ELR (cell line): ENCODE measurements at places on chromosomes 11 and 22.

- DNase-seq = peak; percentile 46
Observed at GRCh38 chr11:83827520-83827919, 541.4 kb upstream of the CCDC90B start.

- no peak for DNase-seq
Observed at GRCh38 chr22:50456466-50457234, 18.2 kb downstream of the SBF1 start.

DNA sequence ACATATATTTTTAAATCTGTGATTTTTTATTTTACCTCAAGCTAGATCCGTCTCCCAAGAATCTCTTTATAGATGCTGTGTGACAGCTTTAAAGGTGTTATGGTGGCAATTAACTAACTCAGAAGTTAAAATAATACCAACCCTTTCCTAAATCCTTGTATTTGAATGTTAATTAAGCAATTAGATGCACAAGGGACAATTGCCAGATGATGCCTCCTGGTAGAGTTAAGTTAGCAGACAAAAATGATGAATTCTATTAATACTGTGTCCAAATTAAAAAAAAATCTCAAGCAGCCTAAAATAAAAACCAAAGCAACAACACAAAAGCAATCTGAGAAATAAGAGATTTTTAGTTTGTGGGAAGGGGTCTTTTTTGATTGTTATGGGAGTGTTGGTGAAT lies 78.9 kb downstream of the FANCF start:
- DNase-seq = no peak

- DNase-seq = no peak
Observed at GRCh38 chr11:1761110-1761856, 2.4 kb downstream of the CTSD start.

DNA sequence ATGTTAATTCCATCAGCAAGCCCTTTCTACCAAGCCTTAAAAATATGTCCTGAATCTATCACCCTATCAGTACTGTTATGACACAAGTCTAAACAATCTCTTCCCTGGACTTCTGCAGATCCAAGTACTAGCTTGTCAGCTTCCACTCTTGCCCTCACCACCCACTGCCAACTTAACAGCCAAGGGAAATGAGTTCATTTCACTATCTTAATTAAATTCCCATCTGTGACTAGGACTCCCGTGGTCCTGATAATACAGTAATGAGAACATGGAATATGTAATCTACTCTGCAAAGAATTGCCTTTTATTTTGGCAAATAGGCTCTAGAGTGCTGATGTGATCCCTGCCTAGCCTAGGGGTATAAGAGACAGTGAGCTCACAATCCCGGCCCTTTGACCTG lies 10.1 kb downstream of the UBQLN3 start:
- DNase-seq = no peak

- no peak for DNase-seq
Observed at GRCh38 chr11:106461839-106462545, 384.5 kb downstream of the AASDHPPT start.

DNA sequence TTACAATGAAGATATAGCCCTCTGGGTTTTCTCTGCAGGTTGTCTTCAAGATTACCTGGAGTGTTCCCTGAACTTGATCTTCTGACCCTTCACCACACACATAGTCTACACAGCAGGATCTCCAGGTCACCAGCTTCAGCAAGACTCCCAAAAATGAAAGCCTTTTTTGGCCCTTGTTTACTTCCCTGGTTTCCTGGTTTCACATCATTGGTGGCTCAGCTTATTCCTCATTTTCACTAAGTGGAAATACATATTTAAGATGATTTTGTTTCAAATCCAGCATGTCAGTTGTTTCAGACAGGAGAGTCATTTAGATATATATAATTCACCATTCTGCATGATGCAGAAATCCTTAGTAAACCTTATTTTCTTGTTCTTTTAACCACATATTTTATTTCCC lies 41.6 kb upstream of the MPEG1 start:
- DNase-seq = no peak

DNA sequence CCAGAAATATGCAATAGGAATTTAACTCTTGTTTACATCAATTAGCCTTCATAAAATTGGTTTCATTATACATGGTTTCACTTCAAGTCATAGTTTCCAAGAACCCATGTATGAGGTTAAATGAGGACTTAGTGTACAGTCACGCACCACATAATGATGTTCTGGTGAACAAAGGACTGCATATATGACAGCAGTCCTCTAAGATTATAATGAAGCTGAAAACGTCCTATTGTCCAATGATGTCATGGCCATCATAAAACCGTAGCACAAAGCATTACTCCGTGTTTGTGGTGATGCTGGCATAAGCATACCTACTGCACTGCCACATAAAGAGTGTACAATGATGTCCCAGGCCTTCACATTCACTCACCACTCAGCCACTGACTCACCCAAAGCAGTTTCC lies 31.1 kb downstream of the SMCO4 start:
- no peak for DNase-seq

DNA sequence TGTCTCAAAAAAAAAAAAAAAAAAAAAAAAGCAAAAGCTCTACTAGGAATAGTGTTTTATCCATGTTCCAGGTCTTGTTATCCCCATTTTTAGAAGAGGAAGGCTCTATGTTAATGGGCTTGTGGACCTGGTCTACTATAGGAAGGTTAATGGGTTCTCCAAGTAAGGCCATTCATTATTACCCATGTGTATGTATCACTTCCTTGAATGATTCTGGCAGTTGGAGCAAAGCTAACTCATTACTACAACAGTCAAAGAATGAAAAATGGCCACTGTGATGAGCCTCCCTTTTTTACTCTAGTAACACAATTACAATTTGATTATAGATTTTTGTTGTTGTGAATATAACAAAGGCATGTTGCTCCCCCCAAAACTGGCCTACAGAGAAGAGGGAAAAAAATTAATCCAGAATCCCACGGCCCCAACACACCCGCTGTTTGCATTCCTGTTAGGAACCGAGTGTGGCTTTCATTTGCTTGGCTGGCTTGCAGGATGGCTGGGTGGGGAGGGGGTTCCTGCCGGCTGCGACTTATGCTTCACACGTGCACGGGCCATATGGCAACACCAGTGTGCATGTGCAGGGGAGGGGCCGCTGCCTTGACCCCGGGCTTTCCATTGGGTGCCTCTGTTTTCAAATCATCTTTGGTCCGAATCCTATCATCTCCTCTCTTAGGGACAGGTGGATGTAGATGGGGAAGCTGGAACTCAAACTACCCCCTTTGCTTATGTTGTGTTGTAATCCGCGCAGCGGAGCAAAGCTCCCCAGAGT lies 148.8 kb downstream of the HIPK3 start:
- no peak for DNase-seq

- no peak for DNase-seq
Observed at GRCh38 chr11:24622262-24622661, 125.4 kb downstream of the LUZP2 start.

GRCh38 chr11:117969160-117969991 lies 16.8 kb upstream of the IL10RA start:
- DNase-seq = no peak

DNA sequence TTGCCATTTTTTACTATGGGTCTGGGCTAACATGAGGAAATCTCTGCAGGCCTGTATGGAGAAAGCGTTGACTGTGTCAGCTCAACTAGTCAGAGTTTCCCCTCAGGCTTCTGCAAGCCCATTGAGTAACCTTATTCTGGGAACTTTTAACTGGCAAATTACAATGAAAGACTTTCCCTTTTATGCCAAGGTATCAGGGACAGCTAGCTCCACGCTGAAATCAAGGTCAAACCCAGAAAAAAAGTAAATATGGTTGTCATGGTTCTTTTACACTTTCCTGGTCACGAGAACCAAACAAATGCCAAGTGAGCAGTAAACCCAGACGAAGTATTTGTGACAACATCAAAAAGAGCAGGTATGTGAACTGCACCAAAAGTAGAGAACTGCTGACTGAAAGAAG lies 13.8 kb downstream of the OSBP start:
- no peak for DNase-seq

- no peak for DNase-seq
Observed at GRCh38 chr22:44541671-44542319, 43.8 kb upstream of the RTL6 start.

DNA sequence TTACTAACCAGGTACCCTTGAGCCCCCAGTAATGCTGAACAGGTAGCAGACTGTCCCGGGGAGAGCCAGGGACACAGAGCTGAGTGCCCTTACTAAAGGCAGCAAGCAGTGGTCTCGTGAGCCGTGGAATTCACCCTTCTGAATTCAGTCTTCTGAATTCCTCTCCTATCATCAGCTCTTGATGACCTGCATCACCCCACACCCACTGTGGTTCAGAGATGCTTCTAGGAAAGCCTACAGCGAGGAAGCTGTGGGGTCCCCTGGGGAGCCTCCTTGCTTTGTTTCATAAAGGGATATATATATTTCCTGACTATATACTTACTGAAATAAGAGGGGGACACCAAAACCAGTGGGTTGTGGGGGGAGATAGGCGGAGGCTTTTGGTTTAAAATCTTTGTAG lies 2.6 kb downstream of the SPATA19 start:
- DNase-seq = no peak

DNA sequence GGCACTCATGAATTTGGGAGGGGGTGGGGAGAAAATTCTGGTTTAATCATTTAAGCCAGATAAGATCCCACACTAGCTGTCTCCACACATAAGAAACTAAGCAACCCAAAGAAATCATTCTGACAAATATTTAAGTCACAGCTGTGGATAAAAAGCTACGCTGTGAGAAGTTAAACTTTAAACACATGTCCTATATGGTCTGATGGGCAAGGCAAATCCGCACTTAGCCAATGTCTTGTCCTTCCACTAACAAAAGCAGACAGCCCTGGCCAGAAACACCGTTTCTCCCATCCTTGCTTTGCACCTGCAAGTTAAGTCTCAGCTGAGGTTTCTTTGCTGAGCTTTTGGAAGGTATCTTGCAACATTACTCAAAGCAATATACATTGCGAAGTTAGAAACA lies 68.0 kb downstream of the ETS1 start:
- peak; percentile 46 for DNase-seq

- DNase-seq = no peak
Observed at GRCh38 chr22:29275819-29276565, 7.9 kb downstream of the EWSR1 start.

- no peak for DNase-seq
Observed at GRCh38 chr11:123185326-123185725, 9.7 kb downstream of the CLMP start.

- DNase-seq = no peak
Observed at GRCh38 chr22:39122772-39123470, 25.9 kb downstream of the APOBEC3H start.

DNA sequence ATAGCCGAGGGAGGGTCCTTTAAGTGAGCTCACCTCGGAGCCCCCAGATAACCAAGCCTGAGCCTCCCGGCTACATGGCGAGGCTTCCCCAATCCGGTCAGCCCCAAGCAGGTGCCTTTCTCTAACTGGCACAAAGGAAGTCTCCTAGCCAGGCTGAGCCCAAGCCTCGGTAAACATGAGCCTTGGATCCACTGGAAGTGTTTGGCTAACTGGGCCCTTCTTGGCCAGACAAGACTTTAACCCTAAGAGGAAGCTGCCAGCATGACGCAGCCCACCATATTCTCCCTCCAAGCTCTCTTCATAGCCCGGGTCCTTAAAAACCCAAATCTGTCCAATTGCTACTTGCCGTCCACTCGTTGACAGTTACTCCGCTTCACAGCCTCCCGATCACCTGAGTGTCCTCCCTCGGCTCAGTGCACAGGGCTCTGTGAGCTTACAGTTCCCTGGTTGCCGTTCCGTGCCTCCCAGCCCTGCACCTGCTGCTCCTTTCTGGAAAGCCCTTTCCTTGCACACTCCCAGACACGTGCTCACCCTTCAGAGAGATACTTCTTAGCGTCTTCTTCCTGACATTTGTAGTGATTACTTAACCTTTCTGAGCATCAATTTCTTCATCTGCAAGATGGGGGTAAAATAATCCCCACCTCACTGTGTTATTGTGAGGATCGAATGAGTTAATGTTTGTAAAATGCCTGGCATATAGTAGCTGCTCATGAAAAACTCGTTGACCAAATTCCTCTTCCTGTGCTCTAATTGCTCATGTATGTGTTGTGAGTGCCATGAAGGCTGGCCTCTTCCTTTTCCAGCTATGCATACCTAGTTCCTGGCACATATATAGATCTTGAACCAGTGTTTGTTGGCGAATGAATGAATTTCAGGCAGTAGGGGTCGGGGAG lies 25.6 kb downstream of the TXN2 start:
- DNase-seq = no peak

DNA sequence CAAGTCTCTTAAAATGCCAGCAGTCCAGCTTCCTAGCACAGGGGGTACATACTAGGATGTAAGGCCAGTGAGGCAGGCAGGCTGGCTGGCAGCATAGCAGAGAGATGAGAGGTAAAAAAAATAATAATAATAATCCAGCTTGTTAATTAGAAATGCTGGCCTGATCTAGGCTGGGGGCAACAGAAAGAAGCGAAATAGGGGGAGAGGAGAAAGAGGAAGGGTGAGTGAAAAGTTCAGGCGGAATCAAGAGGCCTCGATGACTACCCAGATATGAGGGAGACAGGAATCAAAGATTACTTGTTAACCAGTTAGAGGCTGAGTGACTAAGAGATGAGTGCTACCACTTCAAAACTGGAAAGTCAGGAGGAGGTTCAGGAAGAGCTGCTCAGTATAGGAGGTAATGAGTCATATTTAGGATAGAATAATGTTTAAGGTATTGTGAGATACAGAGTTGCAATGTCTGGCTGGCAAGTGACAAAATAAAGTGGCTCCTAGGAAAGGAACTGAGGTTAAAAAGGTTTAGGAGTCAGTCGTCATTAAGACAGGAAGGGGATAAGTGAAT lies 2.8 kb downstream of the ALKBH8 start:
- DNase-seq = peak; percentile 98

DNA sequence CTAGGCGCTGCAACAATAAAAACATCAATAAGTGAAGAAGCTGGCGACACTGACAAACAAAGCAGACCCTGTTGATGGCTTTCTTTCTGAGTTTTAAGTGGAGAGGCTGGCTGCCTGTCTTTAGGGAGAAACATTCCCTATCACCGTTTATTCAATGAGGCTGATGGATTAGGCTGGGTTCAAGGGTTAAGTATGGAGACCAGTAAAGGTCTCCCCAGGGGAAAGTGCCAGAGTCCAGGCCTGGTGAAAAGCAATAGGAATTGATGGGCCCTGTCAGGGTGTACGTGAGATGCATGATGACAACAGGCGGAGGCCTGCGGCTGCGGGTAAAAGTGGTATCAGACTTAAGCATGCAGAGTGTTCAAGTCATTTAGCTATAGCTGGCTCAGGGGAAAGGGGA lies 102.6 kb downstream of the ALX4 start:
- no peak for DNase-seq

- DNase-seq = no peak
Observed at GRCh38 chr11:76786441-76787014, 3.4 kb downstream of the TSKU start.

- no peak for DNase-seq
Observed at GRCh38 chr11:11370255-11370961, 17.4 kb upstream of the CSNK2A3 start.

DNA sequence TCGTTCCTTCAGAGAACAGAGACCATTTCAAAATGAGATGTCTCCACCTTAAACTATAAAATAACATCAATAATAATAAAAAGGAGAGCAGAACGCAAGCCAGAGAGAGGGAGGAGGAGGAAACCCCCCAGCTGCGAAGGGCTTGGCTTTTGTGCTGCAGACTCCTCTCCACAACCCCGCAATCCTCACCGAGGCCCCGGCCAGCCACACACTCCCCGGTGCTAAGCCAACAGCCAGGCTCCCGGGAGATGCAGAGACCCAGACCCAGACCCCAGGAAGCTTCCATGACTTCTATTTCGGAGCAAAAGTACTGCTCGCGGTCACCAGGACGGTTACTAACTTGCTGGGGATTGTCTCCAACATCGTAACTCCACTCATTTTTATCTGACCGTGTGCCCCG lies 10.6 kb downstream of the PHF21B start:
- DNase-seq = no peak
